Breast epithelium (tissue), 4 donors: ENCODE measurements at places on chromosomes 12 and 14.
A peak's percentile ranks its signal among the peaks of the same experiment; 100 is the strongest.

- no peak for DNase-seq
Measured at GRCh38 chr14:63478437-63478852, 64.7 kb downstream of the PPP2R5E start.

DNA sequence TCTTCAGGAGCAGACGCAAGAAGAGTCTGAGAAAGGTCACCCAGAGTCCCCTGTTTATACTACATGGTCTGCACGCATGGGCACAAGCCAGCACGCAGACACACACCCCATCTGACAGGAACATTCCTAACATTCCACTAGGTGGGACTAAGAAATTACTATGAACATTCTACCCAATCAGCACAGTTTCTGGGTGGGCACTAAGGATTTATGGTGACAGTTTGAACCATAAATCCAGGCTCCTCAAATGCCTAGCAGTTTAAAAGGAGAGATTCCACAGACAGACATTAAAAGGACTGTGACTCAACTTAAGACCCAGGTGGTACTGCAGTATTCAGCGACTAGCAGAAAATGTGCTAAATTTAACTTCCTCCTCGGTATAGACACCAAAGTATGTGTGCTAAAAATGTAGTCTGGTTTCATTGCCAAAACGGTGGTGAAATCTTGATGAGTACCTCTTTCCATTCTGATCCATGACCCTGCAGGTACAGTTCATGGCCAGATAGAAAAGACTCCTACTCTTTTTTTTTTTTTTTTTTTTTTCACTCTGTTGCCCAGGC lies 16.2 kb downstream of the ABHD4 start:
- DNase-seq, result peak; percentile 44

GRCh38 chr14:98945611-98946570 lies 326.1 kb downstream of the BCL11B start:
- DNase-seq, result no peak

- no peak for DNase-seq
Measured at GRCh38 chr12:96425321-96425720, 25.1 kb upstream of the CDK17 start.

- no peak for DNase-seq
Measured at GRCh38 chr12:49794811-49795653, 33.2 kb downstream of the NCKAP5L start.

- no peak for DNase-seq
Measured at GRCh38 chr14:28754209-28754985, 12.2 kb upstream of the FOXG1 start.

GRCh38 chr12:44847888-44848702 lies 28.0 kb downstream of the NELL2 start:
- no peak for DNase-seq

- DNase-seq, result no peak
Measured at GRCh38 chr14:67527756-67528155, 5.3 kb upstream of the PLEKHH1 start.

DNA sequence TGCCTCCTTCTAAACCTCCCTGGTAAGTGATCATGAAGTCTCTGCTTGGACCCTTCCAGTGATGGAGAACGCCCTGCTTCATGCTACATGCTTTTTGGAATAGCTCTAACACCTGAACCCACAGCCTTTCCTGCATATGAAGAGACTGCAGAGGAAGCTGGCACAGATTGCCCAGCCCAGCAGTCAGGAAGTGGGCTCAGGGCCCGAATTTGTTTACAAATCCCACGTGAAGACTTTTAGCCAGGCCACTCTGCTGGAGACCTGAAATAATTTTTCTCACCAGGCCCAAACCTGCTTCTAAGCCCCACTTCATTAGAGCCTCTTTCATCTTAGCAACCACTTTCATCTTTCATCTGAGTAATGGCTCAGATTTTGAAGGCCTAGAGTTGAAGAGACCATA lies 22.9 kb downstream of the RTN1 start:
- no peak for DNase-seq

- no peak for DNase-seq
Measured at GRCh38 chr14:101497684-101498525, 63.4 kb upstream of the DIO3 start.

GRCh38 chr12:116266168-116266601 lies 11.3 kb downstream of the MED13L start:
- no peak for DNase-seq

DNA sequence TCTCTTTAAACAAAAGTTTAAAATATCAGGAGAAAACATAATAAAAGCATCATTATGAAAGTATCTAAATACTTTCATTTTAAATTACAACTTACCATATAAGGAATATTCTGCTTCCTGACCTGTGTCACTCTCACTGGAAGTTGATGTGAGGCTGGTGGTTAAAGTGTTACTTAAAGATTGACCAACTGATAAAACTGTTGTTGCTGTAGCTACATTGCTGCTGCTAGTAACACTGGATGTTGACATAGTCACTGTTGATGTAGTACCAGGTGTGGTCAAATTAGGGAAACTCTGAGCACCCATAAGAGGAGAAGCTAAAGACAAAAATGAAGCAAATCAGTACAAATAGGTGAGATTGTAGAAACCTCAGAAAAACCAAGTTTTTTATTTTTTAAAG lies 79.9 kb downstream of the HECTD1 start:
- no peak for DNase-seq

DNA sequence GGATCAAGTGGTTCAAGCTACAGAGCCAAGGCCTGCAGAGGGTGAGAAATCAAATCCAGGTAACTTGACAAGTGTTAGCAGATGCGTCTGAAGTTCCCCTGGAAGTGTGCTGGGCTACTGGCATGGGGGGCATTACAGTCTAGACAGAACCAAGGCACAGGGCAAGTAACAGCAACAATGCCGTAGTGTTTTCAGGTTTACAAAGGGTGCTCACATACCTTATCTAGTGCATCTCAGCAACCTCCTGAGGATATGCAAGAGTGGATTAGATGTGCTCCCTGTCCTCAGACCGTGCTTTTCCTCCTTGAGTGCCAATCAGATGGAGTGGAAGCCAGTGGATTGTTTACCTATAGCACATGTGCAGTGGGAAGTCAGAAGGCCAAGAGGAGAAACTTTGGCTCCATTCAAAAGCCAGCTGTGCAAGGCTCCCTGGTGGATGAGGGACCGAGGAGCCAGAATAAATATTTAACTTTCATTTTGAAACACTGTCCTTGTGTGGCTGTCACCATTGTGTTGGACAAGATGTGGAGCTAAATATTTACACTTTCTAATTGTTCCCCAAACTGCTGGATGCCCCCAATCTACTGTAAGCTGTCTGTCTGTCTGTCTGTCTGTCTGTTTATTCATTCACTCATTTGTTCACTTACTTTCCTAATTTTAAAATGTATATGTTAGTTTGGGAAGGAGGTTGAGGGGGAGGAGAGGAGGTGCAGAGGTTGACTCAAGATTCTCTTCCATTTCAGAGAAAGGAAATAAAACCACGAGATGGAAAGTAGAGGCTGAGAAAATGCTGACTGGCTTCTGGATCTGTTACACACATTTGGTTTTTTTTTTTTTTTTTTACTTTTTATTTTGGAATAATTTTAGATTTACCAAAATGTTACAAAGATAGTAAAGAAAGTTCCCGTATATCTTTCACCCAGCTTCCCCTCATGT lies 184.0 kb upstream of the PARP11 start:
- DNase-seq, result no peak

- no peak for DNase-seq
Measured at GRCh38 chr12:110175201-110175600, 51.0 kb downstream of the IFT81 start.

GRCh38 chr14:104152246-104152575 lies 13.8 kb downstream of the KIF26A start:
- DNase-seq, result no peak

DNA sequence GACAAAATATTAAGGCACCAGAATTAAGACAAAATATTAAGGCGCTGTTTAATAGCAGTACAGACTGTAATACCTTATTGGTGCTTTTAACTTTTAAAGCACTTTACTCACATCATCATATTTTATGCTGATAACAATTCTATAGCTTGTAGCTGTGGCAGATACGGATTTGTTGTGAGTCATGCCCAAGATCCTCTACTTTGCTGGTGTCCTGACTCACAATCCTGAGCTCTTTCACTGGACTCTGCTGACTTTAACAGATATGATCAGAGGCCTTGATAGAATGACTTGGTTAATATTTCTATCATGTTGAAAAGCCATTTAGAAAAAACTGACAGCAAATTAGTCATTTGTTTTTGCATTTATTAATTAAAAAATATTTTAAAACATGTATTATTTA lies 99.0 kb upstream of the PKP2 start:
- no peak for DNase-seq

GRCh38 chr12:108804271-108804953 lies 53.0 kb downstream of the SSH1 start:
- DNase-seq, result no peak

DNA sequence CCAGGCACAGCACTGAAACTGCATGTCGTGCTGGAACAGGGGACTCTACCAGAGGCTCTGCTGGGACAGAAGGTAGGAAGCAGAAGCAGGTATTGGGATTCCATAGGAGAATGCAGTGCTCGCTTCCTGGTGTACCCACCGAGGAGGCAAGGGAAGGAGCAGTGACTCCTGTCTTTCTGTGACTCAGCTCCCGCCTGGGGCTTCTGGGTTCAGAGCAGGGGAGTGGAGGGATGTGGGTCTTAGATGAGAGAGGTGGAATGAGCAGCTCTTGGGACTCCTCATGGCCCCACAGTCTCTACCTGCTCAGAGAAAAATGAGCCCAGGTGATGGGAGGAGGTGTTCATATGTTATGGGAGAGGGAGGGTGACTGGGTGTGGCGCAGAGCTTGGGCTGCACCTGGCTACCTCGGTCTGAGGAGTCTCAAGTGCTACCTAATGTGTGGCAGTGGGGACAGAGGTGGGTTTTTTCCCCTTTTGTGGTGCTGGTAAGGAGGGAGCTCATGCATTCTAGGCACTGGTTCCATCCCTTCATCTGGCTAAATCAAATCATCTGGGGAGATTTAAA lies 26.3 kb downstream of the WNT5B start:
- DNase-seq, result no peak

DNA sequence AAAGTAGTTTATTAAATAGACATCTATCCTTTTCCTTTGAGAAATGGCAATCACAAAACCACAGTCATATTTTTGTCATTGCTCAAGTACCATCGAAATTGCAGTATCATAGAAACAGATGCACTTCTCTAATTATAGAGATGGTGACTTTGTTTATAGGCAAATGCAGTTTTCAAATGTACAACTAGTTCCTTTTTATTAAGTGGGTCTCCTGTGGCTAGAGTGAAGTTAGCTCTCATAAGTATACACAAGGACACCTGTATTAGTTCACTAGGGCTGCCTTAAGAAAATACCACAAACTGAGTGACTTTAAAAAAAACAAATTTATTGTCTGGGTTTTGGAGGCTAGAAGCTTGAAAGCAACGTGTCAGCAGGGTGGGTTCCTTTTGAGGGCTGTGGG lies 62.8 kb downstream of the OTOGL start:
- no peak for DNase-seq

DNA sequence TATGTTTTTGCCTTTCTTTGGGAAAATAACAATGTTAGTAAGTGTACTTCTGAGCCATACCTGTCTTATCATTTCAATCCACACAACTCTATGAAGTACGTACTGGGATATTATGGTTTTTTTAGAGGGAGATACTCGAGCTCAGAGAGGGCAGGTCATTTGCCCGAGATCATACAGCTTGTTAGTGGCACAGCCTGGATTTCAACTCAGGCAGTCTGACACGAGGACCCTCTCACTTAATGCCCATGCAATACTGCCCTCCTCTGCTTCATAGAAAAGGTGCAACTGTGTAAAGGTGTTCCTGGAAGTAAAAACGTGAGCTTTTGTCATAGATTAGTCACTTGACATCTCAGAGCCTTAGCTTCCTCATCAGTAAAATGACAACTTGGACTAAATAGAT lies 128.0 kb downstream of the NDUFA12 start:
- DNase-seq, result no peak

GRCh38 chr14:94180655-94181271 lies 6.6 kb downstream of the PPP4R4 start:
- no peak for DNase-seq

DNA sequence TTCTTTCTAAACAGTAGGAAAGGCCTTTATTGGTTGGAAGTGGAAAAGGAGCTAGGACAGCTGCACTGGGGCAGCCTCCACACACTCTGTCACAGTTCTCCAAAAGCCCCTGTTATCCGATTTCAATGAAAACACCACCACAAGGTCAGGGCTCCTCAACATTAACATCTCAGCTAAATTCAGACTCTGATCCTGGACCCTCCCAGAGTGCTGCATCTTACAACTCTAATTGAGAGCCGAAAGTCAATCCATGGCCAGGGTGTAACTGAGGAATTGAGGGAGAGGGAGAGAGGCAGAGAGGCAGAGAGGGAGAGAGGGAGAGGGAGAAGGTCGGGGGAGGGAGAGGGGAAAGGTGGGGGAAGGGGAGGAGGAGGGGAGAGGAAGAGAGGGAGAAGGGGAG lies 32.1 kb downstream of the DICER1 start:
- no peak for DNase-seq
